ENCODE measurements at places on chromosomes 11 and 22.

- DNase-seq, result no peak
Measured at GRCh38 chr11:114890038-114890437, 211.7 kb downstream of the NXPE2 start.

GRCh38 chr22:31096657-31097279 is 10.6 kb downstream of the SELENOM start:
- DNase-seq, result no peak

DNA sequence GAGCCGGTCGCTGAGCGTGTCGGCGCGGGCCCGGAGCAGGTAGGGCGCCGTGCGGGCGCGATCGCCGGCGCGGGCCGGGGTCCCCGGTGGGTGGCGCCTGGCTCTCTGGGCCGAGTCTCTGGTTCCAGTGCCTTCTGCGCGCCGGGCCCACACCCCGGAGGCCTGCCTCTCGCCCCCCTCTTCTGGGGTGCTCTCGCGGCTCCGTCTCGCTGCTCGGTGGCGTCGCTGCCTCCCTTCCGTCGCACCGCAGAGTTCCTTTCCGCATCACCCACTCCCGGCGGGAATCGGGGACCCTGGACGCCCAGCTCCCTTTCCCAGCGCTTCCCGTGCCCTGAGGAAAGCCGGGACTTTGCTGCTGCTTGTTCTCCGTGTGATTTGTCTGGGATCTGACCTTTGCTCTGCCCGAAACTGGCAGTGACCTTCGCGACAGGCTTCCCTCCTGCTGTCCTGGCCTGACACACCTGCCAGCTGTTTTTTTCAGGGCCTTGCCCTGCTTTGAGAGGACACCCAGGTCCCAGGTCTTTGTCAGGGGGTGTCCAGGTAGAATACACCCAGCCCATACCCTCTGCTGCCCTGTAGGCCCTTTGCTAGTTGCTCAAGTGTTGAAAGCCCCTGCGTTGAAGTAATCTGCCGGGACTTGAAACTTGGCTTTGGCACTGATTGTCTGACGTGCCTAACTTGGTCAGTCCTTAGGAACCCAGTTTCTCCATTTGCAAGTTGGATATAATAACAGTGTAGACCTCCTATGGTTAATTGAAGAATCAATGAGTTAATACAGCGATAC is 711 bp downstream of the FDX1 start:
- no peak for DNase-seq

GRCh38 chr11:70317581-70318305 is 47.3 kb downstream of the PPFIA1 start:
- DNase-seq, result no peak

DNA sequence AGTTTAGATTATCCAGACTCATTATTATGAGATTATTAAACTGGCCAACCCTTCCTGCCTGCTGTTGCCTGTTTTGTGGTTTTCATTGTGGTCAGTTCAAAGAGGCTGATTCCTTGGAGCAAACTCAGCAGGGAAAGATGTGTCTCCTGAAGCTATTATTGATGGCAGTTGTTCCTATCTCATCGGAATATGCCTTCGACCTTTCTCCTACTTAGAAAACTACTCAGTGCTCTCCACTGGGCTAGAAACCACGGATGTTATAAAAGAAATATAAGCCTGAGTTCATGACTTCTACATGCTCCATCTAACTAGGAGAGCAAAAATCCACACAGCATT is 80.2 kb upstream of the NAV2 start:
- no peak for DNase-seq

GRCh38 chr22:37461961-37462360 is 24.2 kb downstream of the MFNG start:
- DNase-seq, result no peak

- DNase-seq, result no peak
Measured at GRCh38 chr11:35317253-35317652, 102.1 kb downstream of the SLC1A2 start.

GRCh38 chr11:70548976-70549375 is 150.6 kb downstream of the CTTN start:
- no peak for DNase-seq

GRCh38 chr22:23091760-23092159 is 21.4 kb downstream of the GNAZ start:
- no peak for DNase-seq

DNA sequence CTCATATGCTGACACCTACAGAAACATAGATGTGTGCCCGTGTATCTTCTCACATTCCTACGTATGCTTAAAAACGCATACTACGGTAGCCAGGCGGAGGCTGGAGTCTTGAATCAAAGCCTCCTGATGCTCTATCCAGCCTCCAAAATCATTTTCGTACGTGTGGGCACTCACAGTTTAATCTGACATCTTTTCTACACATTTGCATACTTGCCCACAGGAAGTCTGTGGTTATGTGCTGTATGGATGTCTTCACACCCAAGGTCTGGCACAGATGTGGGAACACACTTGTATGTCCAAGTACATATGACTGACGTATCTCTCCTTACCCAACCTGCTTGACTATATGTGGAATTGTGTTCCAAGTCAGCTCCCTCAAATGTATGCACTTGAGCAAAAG is 561.8 kb upstream of the CADM1 start:
- DNase-seq, result no peak

DNA sequence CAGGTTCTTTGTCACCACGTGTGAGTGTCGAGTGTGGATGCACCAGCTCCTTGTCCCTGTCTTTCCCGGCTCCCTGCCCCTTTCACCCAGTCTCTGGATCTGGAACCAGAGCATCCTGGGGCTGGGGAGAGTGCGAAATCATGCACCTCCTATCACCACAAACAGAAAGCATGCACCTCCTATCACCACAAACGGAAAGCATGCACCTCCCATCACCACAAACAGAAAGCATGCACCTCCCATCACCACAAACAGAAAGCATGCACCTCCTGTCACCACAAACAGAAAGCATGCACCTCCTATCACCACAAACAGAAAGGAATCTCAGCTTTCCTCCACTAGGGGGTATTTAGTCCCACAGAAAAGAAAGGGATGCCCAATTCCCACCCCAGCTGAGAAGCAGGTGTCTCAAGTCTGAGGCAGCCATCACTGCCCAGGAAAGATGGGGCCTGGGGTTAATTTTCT is 5.9 kb upstream of the GLB1L3 start:
- no peak for DNase-seq

- DNase-seq, result no peak
Measured at GRCh38 chr11:19218216-19218615, 16.4 kb upstream of the CSRP3 start.

DNA sequence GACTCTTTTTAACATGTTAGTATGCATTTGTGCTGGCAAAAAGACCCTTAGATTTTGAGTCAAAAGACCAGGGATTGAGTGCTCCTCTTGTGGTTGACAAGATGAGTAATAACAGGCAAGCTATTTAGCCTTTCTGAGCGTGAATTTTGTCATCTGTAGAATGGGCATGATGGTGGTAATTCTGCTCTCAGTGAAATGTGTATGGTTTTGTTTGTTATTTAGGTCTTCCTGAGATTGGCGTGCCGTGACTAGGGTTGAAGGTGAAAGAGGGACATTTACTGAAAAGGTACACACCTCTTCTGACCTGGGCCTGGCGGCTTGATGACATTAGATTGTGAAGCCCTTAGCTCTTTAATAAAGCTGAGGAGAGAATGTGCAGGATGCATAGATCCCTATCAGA is 8.4 kb upstream of the CEP295 start:
- no peak for DNase-seq

- no peak for DNase-seq
Measured at GRCh38 chr11:46020084-46020599, 97.7 kb downstream of the LARGE2 start.

DNA sequence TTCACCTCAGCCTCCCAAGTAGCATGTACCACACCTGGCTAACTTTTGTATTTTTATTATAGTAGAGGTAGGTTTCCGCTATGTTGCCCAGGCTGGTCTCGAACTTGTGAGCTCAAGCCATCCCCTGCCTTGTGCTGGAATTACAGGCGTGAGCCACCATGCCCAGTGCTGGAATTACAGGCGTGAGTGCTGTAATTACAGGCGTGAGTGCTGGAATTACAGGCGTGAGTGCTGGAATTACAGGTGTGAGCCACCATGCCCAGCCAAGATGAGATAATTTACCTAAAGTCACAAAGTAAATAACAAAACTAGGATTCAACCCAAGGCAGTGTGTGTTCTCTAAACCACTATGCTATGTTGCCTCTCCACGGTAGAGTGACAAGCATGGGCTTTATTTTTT is 3.6 kb upstream of the UBXN1 start:
- DNase-seq, result no peak

- no peak for DNase-seq
Measured at GRCh38 chr11:61334434-61335354, 1.7 kb downstream of the TKFC start.

DNA sequence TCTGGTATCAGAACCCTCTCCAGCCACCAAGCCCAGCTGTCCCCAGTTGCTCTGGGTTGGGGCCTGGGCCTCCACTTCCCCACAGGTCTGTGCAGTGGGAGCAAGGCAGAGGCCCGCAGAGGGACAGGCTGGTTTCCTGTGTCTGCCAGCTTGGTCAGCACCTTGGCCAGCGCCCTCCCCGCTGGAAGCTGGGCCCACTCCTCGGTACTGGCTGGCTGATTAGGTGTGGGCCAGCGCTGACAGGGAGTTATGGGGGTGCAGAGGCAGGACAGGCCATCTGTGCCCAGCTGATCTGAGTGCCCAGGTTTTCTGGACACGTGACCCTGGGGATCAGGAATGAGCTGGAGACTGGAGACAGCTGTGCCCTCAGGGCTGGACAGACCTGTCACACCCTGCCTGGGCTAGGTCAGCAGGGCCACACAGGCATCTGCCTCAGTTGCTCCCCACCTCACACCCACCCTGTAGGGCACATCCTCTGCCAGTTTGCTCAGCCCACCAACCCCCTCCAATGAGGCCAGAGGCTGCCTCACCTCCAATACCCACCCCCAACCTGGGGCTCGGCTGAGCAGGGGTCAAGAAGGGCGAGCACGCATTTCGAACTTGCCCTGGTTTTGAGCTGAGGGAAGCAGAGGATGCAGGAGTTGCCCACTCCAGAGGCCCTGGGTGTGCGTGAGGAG is 175.3 kb downstream of the IGLL1 start:
- DNase-seq, result no peak

- DNase-seq, result no peak
Measured at GRCh38 chr11:130422251-130422995, 6.0 kb downstream of the ADAMTS8 start.

GRCh38 chr11:46308631-46309419 is 31.4 kb downstream of the CREB3L1 start:
- DNase-seq, result no peak

DNA sequence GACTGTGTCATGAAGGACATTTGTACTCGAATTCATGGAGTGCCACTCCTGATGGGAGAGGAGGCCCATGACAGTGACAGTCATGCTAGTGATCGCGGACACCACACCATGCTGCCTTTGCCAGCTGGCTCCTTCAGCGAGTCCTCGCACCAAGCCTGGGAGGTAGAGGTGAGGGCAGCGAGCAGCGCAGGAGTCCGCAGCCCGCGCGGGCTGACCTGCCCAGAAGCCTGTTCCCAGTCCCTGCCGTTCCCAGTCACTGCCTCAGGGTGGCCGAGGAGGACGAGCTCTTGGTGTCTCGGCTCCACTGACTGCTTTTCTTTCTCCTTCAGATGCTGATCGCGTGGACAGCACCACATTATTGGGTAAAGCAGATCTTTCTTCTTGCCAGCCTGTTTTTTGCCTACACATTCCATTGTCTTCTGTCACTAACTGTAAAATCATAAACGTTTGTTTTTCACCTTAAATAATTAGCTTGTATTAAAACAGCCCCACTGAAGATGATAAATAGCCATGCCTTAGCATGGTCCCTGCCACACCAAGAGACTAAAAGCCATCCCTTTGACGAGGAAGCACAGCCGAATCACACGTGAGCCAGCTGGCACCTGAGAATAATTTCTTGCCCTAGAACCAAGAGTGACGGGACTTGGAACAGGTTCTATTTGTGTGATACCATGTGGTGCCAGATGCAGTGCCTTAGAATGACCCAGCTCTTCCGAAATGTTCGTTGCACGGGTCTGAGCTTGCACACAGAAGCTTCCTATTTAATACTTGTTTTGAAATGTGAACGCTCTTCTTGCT is 25.5 kb downstream of the FAM118A start:
- DNase-seq, result no peak

DNA sequence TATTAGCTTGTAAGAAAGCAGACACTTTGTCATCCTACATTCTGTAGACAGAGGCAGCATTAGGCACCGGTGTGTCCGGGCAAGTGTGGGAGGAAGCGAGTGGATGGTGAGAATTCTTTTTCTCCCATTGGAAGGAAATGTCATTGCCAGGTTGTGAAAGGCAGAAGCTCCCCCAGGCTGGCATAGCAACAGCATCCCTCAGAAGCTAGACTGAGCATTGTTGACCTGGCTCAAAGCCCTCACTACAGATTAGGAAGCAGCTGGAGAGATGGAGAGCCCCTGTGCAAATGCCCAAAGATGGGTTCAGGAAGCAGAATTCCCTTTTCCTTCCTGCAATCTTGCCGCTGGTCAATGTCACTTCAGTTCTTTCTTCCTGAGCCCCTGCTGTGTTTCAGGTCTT is 1299.3 kb downstream of the TBC1D22A start:
- DNase-seq, result no peak

GRCh38 chr11:73273222-73273895 is 1.2 kb downstream of the P2RY6 start:
- no peak for DNase-seq

DNA sequence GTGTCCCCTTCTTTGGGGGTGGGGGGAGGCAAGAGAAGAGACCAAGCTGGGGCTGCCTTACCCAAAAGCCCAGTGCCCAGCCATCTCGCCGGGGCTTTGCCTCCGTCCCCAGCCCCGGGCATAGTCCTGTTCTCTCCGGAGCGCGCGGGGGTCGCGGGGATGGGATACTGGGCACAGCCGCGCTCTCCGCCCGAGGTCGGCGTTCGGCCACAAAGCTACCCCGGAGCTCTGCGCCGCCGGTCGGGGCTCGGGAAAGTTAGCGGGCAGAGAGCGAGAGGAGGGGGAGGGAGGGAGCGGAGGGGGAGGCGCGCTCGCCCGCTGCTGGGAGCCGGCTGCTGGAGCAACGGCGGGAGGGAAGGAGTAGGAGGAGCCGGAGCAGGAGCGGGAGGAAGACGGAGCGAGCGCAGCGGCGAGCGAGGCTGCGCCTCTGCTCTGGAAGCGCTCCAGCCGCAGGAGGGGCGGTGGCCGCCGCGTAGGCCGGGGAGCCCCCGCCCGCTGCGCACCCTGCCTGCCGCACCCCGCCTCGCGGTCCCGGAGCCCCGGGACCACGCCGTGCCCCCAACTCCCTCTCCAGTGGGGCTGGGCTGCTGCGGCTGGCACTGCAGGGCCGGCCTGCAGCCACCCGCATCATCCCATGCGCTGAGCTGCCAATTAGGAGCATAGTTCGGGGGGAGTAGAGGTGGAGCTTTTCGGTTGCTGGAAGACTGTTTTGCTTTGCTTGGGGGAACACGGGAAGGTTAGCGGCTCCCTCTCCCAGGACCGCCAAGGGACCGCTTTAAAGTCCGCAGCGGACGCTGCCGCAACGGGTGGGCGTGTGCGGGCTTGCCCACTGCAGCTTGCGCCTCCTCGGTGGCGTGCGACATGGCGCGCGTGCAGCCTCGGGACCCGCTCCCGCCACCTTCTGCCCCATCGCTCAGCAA is at the start of gene SCN4B:
TSS of gene SCN4B (minus strand) at position 272 of the 920 bp plus-strand sequence. CDS start at position 122, 150 bp downstream.
- DNase-seq, result no peak

- DNase-seq, result no peak
Measured at GRCh38 chr11:65100674-65101350, 4.8 kb downstream of the VPS51 start.

DNA sequence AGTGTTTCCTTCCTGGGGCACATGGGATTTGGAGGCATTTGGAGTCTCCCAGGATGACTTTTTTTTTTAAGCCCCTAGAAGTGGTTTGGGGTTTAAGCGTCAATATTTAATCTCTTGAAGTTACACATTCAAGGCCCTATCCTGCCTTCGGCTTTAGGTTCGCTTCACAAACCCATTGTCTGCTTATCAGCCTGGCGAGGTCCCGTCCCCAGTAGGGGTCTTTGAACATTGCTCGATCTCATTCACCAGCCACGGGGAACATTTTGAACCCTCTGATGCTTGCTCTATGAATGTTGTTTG is 75.9 kb downstream of the KCNQ1 start:
- no peak for DNase-seq

Measured in SIG-M5 (cell line).